NCI-H187 treated with DMSO at 0.1 percent for 48 hours (cell line): ENCODE measurements at places on chromosomes 3 and 15.

GRCh38 chr3:156035158-156035557 lies 85.2 kb upstream of the KCNAB1 start:
- DNase-seq: no peak

DNA sequence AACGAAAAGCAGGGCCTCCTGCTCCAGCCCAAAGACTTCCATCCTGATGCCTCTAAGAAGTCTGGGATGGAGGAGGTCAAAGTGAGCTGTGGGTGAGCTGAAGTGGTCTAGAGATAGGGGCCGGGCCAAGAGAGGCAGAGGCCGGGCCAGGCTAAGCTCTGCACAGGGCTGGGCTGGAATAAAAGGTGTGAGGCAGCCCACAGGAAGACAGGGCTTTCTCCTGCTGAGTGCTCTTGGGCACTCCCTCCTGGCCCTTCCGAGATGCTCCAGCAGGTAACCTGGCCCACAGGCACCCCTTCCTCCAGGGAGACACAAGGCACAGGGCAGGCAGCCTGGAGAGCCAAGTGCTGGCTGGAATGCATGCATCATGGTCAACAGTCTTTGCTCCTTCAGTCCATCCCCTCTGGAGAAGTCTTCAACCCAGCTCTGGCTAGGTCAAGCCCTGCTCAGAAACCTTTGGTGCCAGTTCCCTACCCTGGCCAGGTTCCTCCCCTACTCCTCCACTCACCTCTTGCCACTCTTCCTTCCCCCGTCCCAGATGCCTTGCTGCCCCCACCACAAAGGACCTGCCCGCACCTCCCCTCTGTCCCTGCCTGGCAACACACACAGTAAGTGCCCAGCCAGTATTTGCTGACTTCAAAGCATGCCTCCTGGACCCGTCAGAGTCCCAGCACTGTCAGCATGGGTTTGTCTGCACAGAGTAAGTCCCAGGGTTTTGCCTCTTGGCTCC lies 93.6 kb downstream of the SEC22A start:
- no peak for DNase-seq

GRCh38 chr3:169390741-169391305 lies 272.7 kb downstream of the MECOM start:
- DNase-seq: no peak

- no peak for DNase-seq
Observed at GRCh38 chr3:127894481-127894880, 20.6 kb upstream of the KBTBD12 start.

GRCh38 chr3:18723206-18723810 lies 298.2 kb upstream of the SATB1 start:
- no peak for DNase-seq

DNA sequence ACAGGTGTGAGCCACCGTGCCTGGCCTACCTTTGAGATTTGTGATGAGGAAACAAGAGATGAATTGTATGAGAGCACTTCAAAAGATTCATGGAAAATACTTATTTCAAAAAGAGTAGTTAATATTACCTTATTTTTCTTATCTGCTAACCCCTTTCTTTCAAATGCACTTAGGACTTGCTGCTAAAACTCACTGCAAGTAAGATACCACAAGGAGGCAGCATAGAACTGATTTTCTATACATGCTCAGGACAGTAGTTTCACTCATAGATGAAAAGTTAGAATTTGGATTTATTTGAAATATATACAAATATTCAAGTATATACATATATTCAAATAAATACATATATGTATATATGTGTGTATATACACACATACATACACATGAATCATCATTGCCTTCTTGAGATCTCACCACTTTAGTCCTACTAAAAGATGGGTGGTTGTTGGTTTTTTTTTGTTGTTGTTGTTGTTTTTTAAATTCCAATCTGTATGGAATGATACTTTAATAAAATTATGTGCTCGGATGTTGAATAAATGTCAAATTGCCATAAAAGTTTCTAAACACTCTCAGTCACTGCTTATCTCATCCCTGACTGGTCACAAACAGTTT lies 2.4 kb downstream of the CCNDBP1 start:
- DNase-seq: no peak

DNA sequence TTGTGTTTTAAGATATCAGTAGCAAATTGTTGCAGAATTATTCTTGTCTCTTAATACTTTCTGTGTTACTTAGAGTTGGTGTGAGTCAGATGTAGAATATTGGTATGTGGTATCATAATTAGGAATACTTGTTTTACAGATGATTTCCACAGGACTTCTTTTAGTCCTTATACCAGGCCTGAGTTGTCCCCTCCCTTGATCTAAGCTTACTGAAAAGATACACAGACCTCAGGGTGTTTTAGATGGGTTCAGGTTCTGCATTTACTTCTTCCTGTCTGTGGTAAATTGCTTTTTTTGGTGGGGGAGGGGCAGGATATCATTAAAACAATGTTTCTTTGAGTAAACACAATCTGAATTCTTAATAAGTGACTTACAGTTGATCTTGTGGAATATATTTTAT lies 14.2 kb downstream of the DZIP3 start:
- DNase-seq: no peak

- no peak for DNase-seq
Observed at GRCh38 chr3:38165722-38166387, 518 bp downstream of the OXSR1 start.

- DNase-seq: no peak
Observed at GRCh38 chr15:24955531-24955921, 739 bp downstream of the SNRPN start.

GRCh38 chr3:171055336-171056178 lies 29.0 kb upstream of the SLC2A2 start:
- no peak for DNase-seq

GRCh38 chr3:1942781-1943180 lies 155.9 kb upstream of the CNTN4 start:
- DNase-seq: no peak

GRCh38 chr3:186150041-186150830 lies 41.3 kb upstream of the ETV5 start:
- no peak for DNase-seq

- no peak for DNase-seq
Observed at GRCh38 chr3:11539218-11539617, 104.5 kb downstream of the VGLL4 start.

- no peak for DNase-seq
Observed at GRCh38 chr15:88423331-88423730, 43.9 kb downstream of the MRPL46 start.

GRCh38 chr3:89113893-89114840 lies 6.7 kb downstream of the EPHA3 start:
- DNase-seq: no peak

DNA sequence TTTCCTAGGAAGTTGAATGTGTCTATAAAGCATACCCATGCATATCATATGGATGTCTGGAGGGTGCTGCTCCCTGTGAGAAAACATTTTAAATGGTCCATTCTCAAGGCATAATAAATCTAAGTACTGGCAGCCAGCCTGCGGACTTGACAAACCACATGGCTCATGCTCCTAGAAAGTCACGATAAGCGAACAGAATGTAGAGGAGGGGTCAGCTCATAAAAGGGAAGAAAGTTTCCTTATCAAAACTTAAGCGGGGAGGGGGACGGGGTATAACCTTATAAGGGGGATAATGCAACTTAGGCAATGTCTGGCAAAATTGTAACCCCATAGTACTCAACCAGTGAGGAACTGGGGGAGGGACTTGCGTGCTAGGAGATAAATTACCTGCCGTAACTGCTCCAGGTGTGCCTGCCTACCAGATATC lies 159.8 kb upstream of the LMCD1 start:
- no peak for DNase-seq

GRCh38 chr15:77384589-77385359 lies 35.1 kb downstream of the PEAK1 start:
- no peak for DNase-seq

DNA sequence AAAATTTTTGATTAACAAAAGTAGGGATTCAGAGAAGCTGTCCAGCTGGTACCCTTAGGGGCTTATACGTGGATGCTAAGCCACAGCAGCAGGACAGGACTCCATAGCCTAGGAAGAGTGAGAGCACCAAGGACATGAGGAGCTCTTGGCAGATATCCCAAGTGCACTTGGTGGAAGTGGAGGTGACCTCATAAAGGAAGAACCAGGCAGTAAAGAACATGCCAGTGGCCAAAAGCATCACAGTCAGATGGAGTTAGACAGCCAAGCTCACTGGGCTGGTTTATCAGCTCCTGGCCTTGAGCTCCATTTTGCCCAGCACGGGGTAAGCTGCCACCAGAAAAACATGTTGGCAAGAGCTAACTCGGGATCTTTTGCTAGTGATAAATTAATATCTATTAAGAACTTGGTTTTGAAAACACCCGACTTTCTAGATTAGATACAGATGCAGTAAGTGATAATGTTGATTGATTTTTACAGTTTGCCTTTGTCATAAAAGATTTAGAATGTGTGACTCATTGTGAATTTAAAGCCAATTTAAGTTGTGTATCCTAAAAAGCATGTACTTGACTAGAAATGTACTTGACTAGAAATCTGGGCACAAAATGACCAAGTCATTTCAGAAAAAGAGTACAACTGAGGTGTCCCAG lies 108.0 kb downstream of the CMSS1 start:
- DNase-seq: no peak

DNA sequence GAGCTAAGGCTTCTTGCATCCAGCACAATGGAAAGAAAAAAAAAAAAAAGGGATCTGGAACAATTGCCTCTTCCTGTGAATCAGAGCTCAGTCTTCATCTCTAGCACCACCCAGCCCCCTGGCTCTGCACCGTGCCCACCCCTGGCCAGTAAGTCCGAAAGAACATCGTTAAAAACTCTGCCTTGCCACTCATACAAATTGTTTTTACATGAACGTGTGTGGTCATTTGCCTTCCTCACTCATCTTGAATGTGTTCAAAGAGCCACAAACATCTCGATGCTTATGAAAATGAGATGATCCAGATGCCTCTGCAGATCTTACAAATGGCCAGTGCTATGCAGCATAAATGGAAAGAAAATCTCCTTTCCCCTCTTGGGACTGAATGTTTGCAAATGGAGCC lies 400.0 kb upstream of the PPP2R3A start:
- no peak for DNase-seq

- no peak for DNase-seq
Observed at GRCh38 chr3:146968204-146968651, 363.1 kb upstream of the PLSCR5 start.

GRCh38 chr3:87333393-87333892 lies 57.1 kb upstream of the POU1F1 start:
- DNase-seq: no peak

- DNase-seq: no peak
Observed at GRCh38 chr15:54979964-54980363, 216.8 kb downstream of the RSL24D1 start.

DNA sequence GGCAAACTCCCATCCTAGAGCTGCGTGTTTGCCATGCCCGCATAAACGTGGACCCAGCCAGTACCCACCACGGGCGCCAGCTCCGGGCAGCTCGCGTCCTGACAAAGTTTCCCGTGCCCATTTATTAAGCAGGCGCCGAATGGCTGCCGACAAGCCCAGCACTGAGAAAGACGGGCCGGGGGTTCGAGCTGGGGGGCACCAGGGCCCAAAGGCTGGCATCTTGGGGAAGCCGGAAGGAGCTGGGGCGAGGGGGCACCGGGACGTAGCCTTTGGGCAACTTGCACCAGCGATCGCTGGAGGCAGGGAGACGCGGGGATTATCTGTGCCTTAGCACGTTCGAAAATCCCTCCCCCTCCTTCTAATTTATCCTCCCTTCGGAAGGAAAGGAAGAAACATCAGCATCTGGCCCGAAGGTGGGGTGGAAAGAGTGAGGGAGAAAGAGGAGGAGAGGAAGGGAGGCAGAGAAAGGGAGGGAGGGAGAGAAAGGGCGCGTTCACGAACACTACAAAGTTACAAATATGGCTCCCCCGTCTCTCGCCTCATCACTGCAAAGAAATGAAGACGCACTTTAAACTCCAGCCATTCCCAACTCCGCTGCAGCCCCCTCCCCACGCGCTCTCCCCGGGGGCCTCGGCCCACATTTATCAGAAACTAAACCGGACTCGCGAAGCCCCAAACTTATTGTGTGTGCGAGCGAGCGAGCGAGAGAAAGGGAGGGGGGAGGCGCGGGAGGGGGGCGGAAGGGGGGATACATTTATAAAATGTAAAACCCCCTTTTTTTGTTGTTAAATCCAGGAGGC lies 1.0 kb downstream of the ANP32A start:
- DNase-seq: no peak

DNA sequence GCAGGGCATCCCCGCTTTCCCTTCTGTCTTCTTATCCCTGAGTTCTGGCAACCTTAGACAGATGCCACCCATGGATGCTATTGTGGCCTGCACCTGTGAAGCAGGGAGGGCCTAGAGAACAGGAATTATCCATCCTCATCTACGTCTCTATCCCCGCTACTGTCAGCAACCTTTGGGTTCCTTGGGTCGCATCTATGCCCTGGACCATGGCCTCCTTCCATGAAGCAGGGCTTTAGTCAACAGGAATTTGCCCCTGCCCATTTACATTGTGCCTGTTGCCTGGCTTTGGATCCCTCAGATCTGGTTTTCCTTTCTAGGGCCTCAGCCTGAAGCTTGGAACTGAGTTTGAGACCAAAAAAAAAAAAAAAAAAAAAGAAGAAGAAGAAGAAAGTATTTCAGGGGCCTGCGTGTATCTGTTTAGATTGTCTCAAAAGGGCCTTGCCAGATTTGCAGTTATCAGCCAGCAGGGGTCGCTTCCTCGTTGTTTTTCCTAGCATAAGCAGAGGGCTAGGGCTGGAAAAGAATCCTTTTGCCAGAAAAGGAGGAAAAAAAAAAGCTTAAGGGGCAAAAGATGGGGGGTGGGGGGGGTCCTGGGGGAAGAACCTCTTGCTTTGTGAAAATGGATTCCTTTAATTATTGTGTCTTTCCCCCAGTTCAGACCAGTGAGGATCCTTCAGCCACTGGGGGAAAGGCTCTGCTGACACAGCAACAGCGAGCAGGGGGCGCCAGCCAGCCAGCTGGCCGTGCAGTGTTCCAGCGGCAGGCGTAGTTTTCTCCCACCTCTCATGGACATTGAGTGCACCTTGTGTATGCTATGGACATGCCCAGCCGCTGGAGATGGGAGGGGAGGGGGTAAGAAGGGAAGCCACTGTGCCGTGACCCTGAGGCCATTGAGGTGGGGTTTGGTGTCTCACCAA lies 65.7 kb upstream of the ALDH1L1 start:
- no peak for DNase-seq

DNA sequence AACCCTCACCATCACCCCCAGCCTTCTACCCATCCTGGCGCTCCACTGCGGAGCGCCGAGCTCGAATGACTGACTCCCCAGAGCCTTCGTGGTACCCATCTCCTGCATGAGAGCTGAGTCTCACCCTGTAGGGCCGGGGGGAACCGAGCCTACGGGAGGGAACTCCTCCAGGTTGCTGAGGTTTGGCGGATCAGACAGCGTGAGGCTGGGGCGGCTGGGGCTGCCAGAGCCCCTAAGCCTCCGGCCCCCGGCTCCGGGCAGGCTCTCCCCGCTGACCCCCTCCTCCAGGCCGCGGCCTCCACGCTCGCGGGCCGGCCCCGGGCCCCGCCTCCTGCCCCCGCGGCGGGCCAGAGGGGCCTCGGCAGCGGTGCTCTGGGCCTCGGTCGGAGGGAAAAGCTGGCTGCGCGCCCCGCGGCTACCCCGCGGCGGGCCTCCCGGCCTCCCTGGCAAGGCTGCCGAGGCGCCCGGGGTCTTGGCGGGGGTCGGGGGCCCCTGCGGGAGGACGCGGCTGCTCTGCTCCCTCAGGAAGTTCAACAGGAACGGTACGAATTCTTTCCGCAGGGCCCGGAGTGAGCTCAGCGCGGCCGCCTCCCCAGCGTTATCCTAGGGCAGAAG lies 643 bp downstream of the CDAN1 start:
- no peak for DNase-seq

- no peak for DNase-seq
Observed at GRCh38 chr15:74511583-74511982, 29.4 kb upstream of the ARID3B start.
